Skin of body (tissue), 3 donors: ENCODE measurements at places on chromosomes 16 and 17. TPM values are rescaled to one million over a fixed set of nuclear protein-coding genes. Genes with fewer than 3 reads are reported as not detected.

Gene RIPOR1
- 19.1 TPM for total RNA-seq

- DNase-seq = no peak
Observed at GRCh38 chr16:55391760-55392375, 67.9 kb downstream of the IRX6 start.

Gene AKAP1
- 28.7 TPM for total RNA-seq

Gene RASD1
- 14.8 TPM for total RNA-seq

GRCh38 chr16:66420396-66420795 is 6.7 kb upstream of the BEAN1 start:
- no peak for DNase-seq

- no peak for DNase-seq
Observed at GRCh38 chr16:85082173-85083050, 29.9 kb downstream of the CIBAR2 start.

Gene CCL1
- total RNA-seq = not detected

DNA sequence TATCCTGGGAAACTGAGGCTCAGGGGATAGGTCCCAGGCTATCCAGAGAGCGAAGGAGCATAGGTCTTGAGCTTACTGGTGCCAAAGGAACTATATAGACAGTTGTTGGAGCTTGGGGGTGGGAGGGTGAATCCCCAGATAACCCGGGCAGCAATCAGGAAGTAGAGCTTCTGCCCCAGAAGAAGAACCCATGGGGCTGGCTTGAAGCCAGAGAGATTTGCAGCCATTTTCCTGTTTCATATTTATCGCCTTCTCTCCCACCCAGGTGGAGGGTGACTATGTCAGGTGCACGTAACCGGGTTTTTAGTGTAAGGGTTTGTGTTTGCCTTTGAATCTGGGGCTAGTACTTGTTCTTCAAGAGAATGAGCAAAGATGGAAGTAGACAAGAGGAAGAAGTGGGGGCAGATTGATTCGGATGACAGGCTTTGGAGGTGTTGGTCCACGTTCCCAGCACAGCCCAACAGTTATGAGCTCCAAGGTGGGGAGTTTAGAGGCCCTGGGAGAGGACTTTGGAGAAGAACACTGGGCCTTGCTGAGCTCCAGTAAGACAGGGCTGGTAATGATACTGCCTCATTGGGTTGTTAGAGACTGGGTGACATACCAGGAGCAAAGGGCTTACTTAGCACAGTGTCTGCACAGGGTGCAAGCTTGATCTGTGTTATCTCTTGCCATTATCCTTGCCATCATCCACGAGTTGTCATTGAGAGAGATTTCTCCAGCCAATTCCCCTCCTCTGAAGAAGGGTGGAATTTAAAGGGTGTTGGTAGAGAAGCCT is 145.6 kb downstream of the CCDC182 start:
- no peak for DNase-seq

DNA sequence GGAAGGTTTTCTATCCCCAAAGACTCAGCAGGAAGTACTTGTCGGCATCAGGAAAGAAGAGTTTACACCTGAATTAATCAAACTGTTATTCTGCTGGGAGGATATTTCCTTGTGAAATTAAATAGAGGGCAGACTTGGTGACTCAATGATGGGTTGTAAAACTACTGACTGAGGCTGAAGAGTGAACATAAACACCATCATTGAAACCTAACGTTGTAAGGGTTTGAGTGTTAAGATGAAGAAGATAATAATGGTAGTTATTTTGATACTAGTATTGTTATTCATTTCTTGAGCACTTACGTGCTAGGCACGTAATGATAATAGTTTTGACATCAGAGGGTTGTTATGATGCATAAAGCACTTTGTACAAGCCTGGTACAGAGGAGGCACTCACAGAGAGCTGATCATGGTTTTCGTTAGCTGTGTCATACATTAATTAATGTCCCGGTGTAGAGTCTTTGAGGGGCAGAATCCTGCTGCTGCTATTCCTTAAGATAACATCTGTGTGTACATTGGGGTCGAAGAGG is 64.2 kb upstream of the CACNG3 start:
- no peak for DNase-seq

GRCh38 chr17:28747051-28747691 is 3.4 kb downstream of the TRAF4 start:
- no peak for DNase-seq

- DNase-seq = no peak
Observed at GRCh38 chr17:45395569-45396415, 36.9 kb downstream of the ARHGAP27 start.

DNA sequence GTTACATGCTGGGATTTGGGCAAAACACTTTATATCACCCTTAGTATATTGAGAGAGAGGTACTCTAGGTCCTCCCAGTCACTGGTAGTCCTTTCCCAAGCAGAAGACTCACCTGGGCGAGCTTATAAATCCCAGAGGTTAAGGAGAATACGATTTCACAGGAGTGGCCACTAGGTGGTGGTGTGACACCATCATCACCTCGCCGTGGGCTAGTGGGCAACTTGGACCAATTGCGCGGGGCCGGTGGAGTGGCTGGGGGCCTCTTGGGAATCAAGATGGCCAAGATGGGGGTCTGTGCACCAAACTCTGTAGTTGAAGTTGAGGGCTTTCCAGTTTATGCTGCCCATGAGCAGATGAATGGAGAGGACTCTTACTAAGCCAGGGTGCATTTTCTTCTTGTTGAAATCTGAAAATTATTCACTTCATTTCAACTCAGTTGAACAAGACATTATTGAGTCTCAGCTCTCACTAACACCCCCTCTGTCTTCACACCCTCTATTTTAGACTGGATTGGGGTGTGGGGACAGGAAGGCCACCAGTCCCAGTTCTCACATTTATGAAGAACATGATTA is 38.2 kb upstream of the PIRT start:
- no peak for DNase-seq

GRCh38 chr16:85234310-85235204 is 122.3 kb upstream of the CIBAR2 start:
- peak; percentile 89 for DNase-seq

DNA sequence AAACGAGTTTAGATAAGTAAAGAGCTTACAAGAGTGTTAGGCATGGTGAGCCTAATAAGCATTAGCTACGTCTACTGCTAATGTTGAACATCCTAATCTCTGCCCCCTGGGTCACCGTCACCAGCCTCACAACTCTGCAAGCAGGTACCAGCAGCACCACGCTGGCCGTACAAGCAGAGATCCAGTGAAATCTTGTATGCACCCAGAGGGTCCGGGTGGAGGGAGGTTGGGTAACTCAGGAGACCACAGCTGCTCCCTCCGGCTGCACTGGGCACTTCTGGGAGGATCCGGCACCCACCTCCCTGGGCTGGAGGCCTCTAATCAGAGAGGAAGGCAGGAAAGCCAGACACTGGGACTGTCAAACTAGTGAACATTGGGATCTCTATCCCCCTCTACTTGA is 8.4 kb upstream of the OR1F1 start:
- no peak for DNase-seq

DNA sequence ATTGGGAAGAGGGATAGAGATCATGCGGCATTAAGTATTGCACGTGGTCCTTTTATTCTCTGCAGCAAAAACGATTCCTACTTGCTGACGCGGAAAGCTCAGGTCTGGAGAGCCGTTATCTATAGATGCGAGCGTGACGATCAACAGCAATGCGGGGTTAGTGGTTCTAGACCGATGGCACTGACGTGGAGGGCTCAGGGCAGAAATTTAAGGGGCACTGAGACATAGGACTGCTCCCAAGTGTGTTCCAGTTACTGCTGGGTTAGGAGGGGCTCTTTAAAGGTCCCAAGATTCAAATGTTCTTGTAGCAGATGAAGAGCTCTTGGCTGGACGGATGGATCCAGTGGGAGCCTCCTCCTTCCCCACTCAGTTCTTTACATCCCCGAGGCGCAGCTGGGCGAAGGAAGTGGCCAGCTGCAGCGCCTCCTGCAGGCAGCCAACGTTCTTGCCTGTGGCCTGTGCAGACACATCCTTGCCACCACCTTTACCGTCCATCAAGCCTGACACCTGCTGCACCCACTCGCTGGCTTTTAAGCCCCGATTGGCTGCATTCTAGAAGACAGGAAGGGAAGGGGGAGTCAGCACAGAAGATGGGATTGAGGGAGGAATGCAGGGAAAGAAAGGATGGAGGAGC is 732 bp upstream of the EXOSC6 start:
- DNase-seq = no peak

DNA sequence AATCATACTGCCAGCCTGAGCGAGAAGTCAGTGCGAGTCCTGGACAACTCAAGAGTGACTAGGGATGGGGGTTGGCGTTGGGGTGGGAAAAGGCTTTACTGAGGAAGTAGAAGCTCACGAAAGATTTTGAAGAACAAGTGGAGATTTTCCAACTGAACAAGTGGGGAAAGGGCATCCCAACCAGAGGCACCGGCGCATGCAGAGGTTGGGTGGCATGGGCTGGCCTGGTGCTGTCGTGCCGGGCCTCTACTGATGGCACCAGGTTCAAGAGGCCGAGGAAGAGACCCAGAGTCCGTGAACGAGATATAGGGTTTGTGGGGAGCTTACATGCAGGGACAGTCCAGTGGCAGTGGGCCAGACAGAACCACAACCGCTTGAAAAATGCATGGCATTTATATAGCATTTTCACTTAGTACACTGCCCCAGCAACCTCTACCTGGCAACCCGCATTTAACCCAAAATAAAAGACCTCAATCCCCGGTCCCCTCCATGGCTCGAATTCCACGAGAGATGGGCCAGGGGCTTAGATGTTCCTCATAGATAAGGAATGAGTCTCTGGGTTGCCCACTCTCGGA is 7.7 kb upstream of the ITGA3 start:
- no peak for DNase-seq

DNA sequence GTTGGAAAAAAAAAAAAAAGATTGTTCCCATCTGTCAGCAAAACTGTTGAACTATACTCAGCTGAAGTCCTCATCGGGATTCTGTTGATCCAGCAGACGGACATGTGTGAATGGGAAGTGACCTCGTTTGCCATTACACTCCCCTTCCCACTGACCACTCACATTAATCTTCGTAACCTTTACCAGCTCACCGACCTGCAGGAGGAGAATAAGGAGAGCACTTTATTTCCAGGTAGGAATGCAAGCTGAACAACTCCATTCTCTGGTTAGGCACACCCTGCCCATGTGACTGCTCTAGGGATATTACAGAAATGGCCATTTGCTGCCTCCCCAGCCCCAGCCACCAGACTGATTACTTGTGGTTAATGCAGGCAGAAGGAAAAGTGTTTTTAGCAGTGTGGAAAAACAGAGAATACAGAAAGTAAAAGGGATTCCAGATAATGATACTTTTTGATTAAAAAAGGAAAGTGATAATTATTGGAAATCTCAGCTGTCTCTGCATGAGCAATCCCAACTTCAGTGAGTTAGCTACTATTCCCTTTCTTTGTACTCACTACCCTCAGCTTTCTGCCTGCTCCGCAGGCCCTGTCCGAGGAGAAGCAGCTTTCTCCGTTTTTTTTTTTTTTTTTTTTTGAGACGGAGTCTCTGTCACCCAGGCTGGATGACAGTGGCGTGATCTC is 23.6 kb upstream of the YWHAE start:
- no peak for DNase-seq

Gene HCFC1R1
- 15.4 TPM for total RNA-seq

Gene KRT25
- total RNA-seq = 608 TPM

DNA sequence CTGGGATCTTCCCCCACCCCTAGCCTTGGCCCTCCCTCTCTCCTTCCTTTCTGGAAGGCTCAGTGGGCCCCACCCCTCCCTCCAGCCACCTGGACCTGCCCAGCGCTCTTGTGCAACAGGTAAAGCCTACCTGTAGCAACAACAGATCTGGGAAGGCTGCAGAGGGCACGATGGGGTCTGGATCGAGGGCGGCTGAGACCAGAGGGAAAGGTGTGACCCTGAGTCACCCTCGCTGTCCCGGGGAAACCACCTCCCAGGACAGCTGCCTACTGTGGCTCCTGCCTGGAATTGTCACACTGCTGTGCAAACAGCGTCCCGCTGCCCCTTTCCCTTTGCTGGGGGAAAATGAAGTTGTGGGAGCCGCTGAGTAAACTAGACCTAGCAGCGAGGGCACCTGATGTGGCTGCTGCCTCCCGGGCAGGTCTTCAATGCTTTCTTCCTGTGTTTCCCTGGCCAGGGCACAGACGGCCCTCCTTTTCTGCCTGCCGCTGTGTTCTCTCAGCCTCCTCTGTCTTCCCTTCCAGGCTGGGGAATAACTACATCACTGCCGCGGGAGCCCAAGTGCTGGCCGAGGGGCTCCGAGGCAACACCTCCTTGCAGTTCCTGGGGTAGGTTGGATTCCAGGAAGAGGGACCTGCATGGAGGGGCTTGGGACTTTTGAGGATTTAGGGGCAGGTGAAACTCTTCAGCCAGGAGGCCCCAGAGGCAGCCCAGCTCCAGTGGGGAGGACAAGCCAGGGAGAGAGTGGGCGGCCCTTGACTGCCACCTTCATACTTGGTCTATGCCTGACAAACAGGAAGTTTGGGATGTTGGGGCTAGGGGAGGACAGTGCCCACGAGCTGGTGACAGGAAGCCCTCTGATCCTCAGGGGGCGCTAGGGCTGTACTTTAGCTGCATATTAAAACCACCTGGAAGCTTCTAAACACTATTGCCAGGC is 22.2 kb upstream of the CYLD start:
- no peak for DNase-seq

DNA sequence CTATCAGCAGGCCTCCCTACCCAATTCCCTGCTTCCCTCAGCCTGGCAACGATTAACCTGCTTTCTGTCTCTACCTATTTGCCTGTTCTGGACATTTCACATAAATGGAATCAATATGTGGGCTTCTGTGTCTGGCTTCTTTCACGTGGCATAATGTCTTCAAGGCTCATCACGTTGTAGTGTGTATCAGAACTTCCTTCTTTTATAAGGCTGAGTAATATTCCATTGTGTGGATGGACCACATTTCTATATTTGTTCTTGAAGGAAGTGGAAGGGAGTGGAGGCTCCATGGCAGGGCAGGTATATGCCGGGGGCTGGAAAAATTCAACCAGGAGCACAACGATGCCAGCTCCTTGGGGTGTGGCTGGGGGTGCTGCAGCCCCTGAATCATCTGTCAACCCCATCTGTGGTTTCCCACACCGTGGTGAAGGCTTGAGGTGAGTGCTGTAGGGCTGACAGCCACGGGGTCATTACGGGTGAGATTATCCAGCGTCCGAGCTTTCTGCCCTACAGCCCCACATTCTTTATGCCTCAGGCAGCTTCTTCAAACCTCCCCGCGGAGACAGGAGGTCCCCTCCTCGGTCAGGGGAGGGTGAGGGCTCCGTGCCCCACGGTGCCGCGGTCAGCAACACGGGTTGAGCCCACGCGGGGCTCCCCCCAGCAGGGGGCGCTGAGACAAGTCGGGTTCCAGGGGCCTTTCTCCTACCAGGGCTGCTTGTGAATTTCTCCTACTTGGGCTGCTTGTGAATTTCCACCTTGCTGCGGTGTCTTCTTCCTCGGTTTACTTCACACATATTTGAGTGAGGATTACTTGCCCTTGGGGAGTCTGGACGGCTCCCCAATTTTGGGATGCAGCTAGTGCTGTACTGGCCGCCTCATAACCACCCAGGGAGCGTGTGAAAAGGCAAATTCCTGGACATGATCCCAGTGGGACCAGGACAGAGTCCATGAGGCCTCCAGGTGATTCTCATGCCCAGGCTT is 18.3 kb upstream of the WFIKKN2 start:
- DNase-seq = no peak

Gene ESRP2
- 22.9 TPM for total RNA-seq
